ENCODE measurements at places on chromosomes 11 and 22.

GRCh38 chr11:20530942-20531703 lies 68.3 kb upstream of the SLC6A5 start:
- no peak for DNase-seq

DNA sequence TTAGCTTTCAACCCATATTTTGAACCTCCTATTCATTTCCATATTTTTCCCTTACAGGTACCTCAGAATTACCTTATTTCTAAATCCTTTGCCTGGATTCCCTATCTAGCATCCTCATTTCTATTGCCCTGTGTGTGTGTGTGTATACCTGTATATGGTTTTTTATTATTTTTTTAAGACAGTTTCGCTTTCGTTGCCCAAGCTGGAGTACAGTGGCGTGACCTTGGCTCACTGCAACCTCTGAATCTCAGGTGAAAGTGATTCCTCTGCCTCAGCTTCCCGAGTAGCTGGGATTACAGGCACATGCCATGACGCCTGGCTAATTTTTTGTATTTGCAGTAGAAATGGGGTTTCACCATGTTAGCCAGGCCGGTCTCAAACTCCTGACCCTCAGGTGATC lies 12.6 kb downstream of the HIPK3 start:
- no peak for DNase-seq

DNA sequence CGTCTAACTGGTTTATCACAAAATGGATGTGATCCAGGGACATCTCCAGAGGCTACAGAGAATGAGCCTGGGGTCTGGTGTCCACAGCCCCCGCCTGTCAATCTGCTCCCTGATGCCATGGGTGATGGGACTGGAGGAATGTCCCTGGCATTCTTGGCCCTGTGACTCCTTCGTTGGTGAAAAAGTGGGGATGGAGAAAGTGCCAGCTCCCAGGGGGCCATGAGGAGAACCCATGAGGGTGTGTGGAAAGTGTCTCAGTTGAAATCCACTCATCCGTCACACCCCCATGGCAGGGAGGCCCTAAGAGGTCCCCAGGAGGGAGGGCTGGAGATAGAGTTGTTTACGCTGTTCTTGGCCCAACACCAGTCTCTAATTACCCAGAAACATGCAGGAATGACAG lies 322.0 kb downstream of the CTTN start:
- DNase-seq: no peak

GRCh38 chr11:25535467-25536272 lies 796.3 kb upstream of the ANO3 start:
- no peak for DNase-seq

DNA sequence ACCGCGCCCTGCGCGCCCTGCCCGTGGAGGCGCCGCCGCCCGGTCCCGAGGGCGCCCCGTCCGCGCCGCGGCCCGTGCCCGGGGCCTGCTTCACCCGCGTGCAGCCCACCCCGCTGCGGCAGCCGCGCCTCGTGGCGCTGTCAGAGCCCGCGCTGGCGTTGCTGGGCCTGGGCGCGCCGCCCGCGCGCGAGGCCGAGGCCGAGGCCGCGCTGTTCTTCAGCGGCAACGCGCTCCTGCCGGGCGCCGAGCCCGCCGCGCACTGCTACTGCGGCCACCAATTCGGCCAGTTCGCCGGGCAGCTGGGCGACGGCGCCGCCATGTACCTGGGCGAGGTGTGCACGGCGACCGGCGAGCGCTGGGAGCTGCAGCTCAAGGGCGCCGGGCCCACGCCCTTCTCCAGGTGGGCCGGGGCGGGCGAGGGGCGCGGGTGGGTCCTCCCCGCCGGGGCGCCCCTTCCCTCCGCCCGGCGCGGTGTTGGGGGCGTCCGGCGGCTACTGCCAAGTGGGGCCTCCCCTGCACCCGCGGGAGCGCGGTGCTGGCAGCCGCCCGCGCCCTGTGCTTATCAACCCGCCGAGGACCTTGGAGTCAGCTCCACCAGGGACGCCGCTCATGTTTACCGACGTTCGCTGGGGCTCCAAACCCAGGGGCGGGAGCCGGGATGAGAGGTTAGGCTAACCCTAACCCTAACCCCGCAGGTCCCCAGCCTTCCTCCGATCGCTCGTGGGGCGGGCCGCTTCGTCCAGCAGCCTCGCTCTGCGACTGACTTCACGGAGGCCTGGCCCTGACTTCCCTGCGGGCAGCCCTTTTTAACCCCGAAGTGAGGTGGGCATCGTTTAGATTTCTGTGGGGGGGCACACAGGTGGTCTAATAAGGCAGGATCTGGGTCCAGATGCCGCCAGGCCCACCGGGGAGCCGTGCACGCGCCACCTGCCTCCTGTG lies 649 bp downstream of the SELENOO start:
- no peak for DNase-seq

- no peak for DNase-seq
Measured at GRCh38 chr11:107564877-107565218, 687 bp downstream of the ALKBH8 start.

DNA sequence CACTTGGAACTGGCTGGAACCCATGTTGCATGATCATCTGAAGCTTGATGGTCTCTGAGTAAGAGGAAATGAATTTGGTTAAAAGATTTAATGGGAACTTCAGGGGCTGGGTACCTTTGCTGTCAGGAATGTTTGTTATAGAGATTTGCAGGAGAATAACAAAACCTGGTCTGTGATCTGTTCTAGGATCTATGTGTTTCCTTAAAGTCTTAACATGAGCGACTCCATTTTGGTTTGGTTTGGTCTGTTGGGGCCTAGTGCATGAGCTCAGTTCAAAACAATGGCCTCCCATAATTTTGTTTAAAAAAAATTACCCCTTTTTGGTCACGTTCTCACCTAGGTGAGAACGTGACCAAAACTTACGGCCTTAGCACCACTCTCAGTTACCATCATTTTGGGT lies 28.1 kb downstream of the TSKU start:
- DNase-seq: no peak

DNA sequence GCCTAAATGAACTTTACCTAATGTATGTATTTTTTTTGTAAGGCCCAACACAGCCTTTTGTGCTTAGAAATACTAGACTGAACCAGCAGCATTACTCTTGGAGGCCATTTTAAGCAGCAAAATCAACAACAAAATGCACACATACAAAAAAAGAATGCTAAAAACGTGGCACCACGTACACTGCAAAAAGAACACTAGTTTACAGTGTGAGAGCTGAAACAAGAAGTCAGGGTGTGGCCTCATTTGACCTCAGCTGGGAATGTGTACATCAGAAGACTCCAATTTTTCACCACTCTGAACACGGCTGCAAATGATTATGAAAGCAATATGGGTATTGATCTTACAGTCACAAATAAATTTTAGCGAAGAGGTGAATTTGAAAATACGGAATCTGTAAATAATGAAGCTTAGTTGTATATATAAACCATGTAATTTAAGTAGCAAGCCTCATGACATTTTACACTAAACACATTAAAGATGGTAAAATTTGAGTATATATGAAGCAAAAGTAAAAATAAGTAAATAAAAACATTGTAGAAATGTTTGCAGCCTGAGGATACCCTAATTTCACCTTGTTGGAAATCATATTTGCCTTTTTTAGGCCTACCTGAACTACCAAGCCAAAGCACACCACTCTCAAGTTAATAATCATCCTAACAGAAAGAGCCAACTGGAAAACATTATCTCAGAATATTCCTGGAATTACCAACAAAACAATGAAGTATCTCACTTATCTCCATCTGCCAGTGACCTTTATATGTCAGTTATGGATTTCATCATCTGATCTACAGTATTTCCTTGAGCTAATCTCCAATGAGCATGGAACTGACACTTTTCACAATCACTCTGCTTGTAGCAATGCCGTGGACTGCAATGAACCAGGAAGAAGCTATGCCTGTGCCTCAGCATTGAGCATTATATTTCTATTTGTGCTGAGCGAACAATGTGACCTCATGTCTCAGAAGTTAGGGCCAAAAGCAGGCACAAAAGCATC lies 319.5 kb upstream of the FAT3 start:
- DNase-seq: no peak

GRCh38 chr11:88535266-88535665 lies 197.7 kb upstream of the CTSC start:
- no peak for DNase-seq

GRCh38 chr11:84558085-84558905 lies 1068.8 kb downstream of the DLG2 start:
- DNase-seq: peak; percentile 29

DNA sequence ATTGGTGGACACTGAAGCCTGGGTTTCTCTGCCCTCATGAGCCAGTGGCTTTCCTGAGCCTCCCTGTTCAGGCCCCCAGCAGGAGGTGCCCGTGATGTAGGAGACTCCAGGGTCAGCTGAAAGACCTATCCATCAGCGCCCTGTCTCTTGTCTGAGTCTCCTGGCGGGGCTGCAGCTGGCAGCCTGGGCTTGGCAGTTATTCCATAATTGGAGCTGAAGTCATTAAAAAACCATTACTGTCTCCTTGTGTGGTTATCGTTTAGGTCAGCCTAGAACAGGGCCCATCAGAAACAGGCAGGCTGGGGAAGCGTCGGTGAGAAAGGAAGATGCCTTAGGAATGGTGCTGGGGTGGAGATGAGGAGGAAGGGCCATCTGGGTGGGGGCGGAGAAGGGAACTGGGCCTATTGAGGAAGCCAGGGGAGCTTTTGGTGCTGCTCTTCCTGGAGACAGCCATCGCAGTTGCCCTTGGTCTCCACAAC lies 5.0 kb downstream of the TUB start:
- DNase-seq: no peak

- DNase-seq: no peak
Measured at GRCh38 chr11:34957206-34957605, 40.8 kb downstream of the PDHX start.

DNA sequence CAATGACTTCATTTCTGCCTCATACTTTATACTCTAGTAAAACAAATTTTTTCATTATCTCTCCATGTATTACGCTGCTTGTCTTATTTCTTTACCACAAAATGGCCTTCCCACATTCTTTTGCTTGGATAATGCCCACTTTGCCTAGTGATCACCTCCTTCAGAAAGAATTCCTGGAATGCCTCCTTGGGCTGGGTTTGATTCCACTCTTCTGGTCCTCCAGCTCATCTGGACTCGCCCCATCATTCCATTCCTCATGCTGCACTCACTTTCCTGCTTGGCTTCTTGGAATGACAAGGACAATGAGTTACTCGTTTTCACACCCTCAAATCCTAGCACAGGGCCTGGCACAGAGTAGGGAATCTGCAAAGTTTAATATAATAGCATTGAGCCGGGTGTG lies 475.1 kb upstream of the LARGE1 start:
- DNase-seq: no peak

- DNase-seq: peak; percentile 81
Measured at GRCh38 chr11:85725510-85726258, 39.7 kb upstream of the CCDC89 start.

GRCh38 chr11:46159680-46160079 lies 38.4 kb upstream of the PHF21A start:
- no peak for DNase-seq

DNA sequence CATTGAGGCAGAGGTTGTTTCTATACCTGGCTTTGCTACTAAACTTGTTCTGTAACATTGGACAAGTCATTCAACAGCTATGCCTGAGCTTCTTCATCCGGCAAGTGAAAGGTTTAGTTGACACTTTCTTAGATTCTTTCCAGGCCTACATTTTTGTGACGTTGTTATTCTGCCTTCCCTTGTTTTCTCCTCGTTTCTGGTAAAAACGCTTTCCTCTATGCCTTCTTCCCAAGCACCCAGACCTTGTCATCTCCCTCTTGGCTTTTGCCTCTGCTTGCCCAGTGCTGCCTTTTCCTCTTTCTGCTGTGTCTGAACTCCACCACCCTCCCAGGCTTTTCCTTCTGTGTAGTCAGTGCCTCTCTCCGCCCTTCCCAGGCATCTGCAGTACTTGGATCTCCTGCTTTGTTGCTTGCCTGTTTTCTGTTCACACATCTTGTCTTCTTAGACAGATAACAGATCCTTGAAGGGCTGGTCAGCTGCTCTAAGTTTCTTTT lies 1.4 kb upstream of the AMOTL1 start:
- DNase-seq: no peak

GRCh38 chr22:22164541-22165272 lies 79.9 kb upstream of the VPREB1 start:
- DNase-seq: no peak

DNA sequence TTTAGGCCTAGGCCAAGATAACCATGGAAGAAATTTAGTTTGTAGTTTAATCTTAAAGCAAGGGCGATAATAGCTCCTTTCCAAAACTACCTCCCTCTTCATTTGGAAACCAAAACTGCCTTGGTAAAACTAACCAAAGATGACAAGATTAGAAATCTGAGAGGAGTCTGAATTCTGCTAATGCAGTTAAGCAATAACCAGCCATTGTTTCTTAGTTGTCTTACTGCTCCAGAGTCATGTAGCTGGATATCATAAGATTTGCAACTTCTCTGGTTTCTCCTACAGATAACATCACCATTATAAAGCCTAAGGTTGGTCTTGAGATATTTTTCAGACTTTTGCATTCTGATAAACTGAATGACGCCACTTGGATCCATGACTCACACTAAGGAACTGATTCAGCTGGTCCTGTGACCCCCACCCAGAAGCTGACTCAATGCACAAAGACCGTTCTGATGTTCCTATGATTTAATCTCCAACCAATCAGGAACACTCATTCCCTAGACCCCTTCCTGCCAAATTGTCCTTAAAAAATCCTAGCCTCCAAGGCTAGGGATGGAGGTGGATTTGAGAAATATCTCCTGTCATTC lies 200.8 kb downstream of the LUZP2 start:
- DNase-seq: peak; percentile 11

DNA sequence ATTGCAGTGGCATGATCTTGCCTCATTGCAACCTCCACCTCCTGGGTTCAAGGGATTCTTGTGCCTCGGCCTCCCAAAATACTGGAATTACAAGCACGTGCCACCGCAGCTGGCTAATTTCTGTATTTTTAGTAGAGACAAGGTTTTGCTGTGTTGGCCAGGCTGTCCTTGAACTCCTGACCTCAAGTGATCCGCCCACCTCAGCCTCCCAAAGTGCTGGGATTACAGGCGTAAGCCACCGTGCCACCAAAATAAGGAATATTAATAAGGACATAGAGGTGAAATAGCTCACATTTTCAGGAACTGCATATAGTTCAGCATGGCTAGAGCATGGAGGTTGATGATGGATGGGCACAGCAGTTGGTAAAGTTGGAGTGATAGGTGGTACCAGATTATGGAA lies 21.4 kb downstream of the ARHGEF12 start:
- no peak for DNase-seq

DNA sequence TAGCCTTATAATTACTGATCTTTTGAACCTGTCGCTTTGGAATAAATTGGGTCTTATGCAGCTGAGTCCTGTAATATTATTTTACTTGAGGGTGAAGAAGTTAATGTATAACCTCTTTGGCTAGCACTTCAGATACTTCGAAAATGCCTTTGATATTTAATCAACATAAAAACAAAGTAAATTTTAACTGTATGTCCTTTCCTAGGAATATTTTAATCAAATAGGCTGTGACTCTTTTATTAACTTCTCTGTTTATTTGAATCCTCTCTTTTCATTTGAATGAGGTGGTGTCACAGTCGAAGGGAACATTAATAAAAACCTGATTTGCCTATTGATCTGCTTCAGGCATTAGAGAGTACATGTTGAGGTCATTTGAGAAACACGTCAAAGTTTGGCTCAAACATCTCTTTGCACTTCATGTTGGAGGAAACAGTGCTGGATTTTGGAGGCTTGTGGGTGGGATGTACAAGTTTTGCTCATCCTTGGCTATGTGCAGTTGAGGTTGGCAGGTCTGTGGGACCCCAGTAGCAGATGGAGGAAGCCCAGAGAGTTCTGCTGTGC lies 143.6 kb downstream of the NCAM1 start:
- DNase-seq: no peak

- no peak for DNase-seq
Measured at GRCh38 chr11:57787920-57788702, 26.5 kb downstream of the CTNND1 start.

All from COLO829 (cell line).